Fibroblast of skin of right biceps (primary cell): ENCODE measurements at places on chromosomes 12 and 14.

GRCh38 chr12:19369691-19370148, 69.6 kb upstream of the AEBP2 start:
- peak; percentile 53 for DNase-seq

DNA sequence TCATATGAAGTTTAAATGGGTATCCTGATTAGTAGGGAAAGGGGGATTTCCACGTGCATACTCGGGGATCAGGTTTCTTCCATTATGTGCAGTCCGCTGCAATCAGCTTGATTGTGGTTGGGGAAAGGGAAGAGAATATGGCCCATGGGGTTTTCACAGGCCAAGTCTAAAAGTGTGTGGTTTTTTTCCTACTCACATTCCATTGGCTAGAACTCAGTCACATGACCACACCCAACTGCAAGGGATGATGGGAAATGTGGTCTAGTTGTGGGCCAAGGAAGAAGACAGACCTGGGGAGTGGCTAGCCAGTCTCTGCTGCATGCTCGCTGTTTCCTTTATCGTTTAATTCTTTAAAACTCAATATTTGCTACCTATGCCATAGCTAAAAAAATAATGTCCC, 105.1 kb downstream of the PRIMA1 start:
- peak; percentile 2 for DNase-seq

- peak; percentile 17 for DNase-seq
Measured at GRCh38 chr12:24738441-24738840, 210.5 kb downstream of the BCAT1 start.

DNA sequence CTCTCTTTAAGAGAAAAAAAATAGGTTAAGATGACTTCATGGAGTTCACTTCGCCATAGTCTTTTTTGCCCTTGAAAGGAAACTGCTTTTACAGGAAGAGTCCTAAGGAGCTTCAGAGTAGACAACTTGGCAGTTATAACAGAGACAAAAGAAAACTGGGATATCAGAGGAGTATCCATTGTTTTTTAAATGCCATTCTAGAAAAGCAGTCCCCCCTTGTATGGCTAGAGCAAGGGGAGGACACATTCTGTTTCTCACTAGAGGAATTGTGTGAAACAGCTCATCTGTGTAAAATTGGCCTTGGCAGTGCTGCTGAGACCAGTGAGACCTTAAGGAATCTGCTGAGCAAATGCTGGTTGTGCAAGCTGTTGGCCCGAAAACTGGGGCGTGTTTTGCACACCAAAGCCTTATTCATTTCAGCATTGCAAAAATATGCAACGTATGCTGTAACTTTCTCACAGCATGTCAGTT, 128.0 kb downstream of the GPR135 start:
- DNase-seq: peak; percentile 82

DNA sequence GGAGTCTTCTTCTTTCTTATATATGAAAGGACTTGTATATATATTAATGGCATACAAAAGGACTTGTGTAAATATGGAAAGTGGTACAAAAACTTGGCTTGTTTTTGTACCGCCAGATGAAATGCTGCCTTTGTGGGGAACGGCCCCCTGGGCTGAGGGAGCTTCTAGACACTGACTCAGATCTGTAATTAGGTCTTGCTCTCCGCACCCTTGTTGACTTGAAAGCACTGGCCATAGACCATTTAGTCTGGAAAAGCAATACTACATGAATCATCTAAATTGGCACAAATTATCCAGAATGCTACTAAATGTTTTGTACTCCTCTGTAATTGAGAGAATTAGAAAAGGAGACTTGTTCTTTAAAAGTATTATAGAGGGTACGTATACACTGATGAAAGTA, 399.9 kb upstream of the RGS6 start:
- DNase-seq: peak; percentile 59

DNA sequence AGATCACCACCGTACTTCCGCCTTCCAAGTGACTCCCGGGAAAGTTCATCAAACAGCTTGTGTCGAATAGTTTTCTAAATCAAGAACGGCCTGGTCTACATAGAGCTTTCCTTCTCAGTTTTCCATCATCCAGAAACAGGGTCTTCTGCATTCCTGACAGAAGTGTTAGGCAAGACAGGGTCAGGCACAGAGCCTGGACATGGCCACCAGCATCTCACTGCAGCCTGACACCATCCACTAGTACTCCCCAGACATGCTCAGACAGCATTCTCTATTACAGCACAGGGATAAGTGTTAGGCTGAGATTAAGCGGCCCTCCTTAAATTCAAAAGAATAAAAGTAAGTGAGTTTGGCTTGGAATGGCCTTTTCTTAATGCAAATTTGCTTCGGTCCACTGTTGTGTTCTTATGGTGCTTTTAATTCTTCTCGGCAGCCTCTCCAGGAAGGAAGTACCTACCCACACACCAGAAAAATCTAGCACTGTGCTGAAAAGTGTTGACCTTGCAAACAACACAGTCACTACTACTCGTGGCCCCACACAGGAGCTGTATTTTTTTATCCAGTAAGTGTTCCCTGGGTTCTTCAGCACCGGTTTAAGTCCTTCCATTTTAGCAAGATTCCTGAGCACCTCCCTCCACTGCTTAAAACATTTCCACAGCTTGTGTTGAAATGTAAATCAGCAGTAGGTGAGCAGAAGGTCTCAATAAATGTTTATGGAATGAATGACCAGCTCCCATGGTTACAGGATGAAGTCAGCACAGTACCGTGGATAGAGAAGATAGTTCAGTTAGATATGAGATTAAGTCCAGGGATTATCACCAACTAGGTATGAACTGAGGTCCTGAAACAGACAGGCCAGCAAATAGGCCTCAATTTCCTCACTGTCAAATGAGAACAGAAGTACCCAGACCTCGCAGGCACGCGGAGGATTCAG, 44.1 kb downstream of the SETD3 start:
- no peak for DNase-seq

- peak; percentile 64 for DNase-seq
Measured at GRCh38 chr14:68774771-68775613, 17.9 kb downstream of the ZFP36L1 start.

DNA sequence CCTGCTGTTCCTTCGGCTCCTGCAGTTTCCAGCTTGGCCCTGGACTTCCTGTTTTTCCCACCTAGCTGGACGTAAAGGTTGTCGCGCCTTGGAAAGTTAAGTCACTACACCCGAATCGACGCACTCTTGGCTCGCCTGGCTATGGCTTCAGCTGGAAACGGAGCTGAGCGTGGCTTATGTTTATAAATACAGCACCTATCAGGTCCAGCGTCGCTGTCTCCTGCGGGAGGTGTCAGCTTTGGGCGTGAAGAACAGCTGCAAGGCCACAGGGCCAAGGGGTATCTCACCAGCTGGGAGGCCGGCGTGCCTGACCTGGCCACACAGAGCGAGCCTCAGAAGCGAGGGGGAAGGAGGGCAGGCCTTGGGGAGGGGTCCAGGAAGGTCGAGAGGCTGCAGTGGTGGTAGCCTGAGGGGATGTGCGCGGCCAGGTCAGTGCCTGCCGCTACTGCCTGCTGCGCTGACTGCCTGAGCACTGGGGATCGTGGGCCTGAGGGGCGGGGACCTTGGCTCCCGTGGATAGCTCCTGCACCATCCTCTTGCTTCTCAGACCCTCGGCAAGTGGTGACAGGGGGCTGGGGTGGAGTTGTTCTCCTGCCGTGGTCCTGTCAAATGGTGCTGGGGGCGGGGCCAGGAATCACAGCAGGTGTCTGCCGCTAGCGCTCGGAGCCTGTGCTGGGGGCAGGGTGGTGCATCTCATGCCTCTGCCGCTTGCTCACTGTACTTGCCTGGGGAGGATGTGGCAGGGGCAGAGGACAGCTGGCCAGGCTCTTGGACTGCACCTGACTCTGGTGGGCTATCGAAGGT, 12.5 kb downstream of the PACS2 start:
- no peak for DNase-seq

- DNase-seq: no peak
Measured at GRCh38 chr14:25522116-25522515, 472.2 kb upstream of the STXBP6 start.

DNA sequence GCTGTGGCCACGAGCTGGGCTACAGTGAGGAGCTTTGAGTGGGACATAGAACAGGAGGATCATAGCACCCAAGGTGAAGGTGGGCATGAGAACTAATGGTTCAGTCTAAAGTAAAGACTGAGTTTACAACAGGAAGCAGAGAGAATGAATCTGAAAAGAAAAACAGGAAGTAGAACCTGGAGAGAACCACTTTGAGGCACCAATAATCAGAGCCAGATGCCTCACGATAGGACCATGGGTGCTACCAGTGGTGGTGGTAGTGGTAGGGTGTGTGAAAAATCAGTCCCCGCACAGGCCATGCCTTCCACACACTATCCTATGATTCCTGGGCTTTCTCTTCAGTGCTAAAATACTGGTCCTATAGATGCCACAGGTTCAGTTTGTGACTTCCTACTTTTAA, 293.6 kb downstream of the AKAP6 start:
- no peak for DNase-seq

GRCh38 chr12:105245291-105245690, 9.3 kb upstream of the APPL2 start:
- peak; percentile 42 for DNase-seq

DNA sequence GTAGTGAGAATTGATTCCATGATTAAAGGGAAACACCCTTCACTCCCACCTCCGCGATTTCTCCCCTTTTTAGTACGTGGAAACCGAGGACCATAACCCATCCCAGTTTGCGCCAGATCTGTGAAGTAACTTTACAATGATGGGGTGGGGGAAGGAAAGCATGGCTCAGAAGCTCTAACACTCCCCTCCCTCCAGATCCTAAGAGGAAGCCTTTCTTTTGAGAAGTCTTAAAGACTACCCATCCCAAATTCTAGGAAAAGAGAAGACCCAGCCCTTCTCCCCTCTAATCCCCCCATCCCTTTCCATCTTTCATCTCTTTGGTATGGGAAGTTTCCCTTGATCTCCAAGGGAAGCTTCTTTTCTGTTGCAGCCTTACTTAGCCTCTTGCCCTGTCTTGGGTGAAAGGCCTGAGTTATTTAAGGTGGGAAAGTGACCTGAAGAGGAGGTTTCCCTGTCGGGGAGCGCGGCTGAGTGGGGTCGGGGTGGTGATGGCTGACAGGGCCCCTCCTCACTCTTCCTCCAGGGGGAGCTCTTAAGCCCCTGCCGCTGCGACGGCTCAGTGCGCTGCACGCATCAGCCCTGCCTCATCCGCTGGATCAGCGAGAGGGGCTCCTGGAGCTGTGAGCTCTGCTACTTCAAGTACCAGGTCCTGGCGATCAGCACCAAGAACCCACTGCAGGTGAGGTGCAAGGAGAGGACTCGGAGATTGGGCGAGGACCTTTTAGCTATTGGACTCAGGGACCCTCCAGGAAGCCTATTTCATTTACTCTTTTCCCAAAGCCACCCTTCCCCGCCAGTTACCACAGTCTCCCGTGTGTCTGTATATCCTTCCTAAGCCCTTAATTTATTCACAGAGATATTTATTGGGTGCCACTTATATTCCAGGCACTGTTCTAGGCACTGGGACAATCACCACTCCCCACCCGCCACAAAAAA, 1.8 kb downstream of the MARCHF9 start:
- peak; percentile 38 for DNase-seq

GRCh38 chr14:103738166-103738565, 22.6 kb downstream of the ZFYVE21 start:
- peak; percentile 78 for DNase-seq

GRCh38 chr14:103189481-103190470, 66.5 kb downstream of the TNFAIP2 start:
- DNase-seq: no peak

DNA sequence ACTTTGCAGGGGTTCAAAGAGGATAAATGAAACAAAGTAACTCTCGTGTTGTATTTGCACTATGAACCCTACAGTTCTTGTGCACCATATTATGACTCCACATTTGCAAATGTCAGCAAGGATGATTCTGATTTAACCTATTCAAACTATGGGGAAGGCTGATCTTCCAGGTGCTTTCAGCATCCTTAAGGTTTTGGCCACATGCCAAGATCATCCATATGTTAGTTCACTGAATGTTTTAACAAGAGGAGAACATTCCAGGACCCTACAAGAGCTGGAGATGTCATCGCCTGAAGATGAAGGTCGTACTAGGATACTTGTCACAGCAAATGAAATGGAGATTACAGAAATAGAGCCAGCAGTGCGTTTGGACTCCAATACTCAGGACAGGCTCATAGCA, 114.2 kb downstream of the DHRS2 start:
- peak; percentile 12 for DNase-seq

- DNase-seq: no peak
Measured at GRCh38 chr12:73612551-73612950, 925.1 kb upstream of the ATXN7L3B start.

DNA sequence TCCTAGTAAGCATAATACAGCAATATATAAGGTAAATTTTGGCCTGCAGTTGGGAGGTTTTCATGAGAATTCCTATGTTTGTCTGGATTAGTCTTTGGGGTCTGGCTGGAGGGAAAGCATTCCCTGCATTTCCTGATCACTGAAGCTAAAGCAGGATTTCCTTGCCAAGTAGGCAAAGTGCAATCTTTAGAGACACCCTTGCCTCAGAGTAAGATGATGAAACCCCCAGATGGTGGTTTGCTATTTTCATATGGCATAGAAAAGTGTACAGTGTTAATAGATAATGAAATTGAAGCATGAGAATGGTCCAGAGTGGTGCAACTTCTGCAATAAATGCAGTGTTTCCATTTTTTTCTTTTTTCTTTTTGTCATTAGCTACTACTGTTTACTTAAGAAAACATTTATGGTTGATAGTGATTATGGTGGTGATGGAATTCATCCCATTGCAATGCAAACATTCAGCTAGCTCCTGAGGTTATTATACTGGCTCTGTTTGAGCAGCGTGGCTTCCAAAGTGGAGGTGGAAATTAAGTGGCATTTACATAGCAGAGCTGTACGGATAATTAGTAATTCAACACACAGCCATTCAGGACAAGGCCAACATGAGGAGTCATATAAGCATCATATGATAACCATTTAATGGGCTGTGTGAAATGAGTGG, 276.3 kb downstream of the DUSP6 start:
- peak; percentile 49 for DNase-seq

GRCh38 chr14:23523229-23524016, 28.1 kb downstream of the ZFHX2 start:
- DNase-seq: no peak

DNA sequence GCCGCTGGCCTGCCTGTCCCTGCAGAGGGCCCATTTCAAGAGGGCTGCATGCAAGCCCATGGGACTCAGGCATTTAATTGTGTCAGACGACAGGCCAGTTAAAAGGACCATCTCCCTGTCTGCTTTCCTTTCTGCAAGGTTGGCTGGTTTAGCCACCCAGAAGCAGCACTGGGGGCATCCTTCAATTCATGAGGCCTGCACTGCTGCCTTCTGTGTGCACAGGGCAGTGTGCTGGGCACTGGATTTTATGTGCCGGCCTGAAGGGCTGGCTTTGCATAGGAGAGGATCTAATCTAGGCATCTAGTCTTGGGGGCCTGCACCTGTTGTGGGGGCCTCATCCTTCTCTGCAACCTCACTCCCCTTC, 114.1 kb upstream of the FKBP4 start:
- DNase-seq: no peak

DNA sequence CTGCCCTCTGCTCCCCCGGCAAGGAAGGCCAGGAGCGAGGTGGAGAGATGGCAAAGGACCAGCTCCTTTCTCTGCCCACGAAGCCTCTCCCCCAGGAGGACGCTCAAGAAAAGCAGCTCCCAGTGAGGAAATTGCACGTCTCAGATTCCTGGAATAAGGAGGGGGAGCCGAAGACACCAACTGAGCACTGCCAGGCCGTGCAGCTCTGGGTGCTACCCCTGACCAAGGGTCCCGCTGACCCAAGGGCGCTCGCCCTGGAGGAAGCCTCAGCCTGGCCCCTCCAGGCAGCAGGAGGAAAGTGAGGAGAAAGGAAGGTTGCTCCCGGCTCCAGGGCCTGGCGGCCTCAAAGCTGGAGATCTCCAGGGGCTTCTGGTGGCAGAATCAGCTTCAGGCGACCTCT, 174.1 kb upstream of the SFSWAP start:
- DNase-seq: no peak
